ENCODE measurements at places on chromosomes 7 and 10.

- DNase-seq: no peak
Measured at GRCh38 chr7:74197449-74198124, 12.2 kb upstream of the LAT2 start.

GRCh38 chr10:71600849-71601248 is 118.7 kb downstream of the C10orf105 start:
- no peak for DNase-seq

- no peak for DNase-seq
Measured at GRCh38 chr7:157000741-157001653, 9.5 kb downstream of the MNX1 start.

DNA sequence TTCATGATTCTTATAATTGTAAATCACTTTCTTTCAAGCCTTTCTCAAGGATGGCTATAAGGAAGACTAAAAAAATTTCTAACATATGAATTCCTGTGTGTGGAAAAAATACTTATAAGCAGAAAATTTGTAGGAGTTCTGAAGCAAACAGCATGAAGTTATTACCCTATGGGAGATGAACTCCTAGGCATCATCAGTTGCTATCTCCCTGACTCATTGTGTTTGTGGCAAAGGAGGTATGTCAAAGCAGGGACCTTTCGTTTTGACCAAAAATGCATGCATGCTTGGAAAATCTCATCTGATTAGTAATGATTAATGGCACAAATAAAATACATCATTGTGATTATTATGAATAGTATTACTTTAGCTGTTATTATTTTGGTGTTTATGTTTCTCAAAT is 59.4 kb downstream of the CALCR start:
- DNase-seq: no peak

- no peak for DNase-seq
Measured at GRCh38 chr7:44284881-44285541, 40.4 kb downstream of the CAMK2B start.

DNA sequence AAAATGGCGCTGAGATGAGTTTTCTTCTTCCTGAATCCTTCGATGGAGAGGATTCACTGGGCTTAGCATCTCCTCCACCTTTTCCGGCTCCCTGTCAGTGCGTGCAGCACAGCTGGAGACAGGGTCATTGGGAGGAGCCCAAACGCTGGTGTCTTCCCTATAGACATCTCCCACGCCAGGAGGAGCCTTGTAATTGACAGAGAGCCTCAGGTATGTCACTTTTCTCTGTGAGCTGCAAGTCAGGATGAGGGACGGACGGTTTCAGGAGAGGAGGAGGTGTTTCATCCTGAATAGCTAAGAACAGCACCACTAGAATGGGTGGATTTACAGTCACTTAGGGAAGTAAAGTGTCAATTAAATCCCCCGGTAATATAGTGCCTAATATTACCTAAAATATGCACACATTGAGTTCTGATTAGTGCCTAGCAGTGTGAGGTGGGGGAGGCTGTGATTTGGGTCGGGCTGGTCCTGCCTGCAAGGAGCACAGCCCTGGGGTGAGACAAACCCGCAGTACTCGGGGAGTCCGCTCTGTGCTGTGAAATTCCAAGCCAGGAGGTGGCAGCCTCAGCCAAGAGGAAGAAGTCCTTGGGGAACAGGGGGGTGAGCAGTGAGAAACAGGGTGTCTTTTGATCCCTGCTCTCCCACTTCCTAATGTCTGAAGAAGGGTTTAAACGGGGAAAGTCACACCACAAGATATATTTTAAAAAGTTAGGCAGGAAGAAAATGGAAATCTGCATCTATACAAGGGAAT is 28.2 kb downstream of the IL15RA start:
- no peak for DNase-seq

DNA sequence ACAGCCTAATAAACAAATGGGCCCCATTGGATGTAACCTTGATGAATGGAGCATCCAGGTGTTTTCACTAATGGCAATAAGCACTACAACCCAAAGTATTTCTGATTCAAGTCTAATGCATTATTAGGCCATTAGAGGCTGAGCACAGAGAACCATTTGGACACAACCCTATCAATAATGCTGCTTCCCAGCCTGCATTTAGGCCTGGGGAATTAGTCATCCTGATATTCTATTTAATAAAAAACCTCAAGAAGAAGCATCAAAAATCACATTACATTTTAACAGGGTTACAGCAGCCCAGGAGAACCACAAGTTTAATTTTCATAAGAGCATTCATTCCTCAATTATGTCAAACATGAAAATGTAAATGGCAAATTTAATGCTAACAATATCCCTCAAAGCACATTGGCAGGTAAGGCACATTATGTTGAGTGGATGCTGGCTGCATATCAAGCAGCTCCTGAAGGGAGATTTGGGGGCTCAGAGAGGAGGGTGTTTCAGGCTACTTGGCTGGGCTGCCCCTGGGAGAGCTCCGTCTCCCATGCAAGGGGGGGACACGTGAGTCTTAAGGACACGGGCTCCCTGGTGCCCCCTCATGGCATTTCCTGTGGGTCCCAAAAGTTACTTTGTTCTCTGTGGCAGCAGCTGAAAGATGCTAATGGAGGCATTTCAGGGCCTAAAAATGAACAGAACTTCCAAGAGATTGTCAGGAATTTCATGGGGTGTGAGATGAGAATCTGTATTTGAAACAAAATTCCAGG is 143.4 kb downstream of the HERPUD2 start:
- no peak for DNase-seq

DNA sequence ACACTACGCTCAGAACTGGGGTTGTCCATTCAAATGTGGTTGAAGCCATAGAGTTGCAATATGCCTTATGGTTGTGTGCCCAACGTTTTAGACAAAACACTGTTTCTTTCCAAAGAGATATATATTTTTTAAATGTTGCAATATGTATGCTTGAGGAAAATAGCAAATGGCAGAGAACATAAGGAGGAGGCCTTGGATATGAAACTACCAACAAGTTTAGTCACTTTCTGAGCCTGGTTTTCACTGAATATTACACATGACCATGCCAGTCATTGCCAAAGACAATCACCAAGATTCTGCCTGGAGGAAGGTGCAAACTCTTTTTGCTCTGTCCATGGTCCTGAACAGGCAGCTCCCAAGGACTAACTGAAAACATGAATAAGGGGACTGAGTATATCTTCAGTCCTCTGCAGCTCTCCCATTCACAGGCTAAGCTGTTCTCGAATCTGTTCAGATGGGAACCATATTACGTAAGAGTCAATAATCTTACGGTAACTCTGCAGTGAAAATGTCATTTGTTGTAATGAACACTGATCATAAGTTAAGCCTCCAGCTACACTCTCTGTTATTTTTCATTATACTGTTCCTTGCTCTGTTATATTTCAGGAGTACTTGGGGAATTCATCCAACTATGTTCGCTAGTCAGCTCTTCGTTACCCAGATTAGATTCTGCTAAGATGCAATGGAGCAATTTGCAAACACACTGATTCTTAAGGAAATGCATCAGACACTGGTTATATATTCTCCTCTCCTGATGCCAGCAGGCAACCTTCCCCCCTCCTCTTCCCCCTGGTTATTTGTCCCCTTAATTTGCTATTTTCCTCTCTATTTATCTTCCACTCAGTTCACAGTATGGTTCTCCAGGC is 90.7 kb upstream of the C1QL3 start:
- DNase-seq: no peak

DNA sequence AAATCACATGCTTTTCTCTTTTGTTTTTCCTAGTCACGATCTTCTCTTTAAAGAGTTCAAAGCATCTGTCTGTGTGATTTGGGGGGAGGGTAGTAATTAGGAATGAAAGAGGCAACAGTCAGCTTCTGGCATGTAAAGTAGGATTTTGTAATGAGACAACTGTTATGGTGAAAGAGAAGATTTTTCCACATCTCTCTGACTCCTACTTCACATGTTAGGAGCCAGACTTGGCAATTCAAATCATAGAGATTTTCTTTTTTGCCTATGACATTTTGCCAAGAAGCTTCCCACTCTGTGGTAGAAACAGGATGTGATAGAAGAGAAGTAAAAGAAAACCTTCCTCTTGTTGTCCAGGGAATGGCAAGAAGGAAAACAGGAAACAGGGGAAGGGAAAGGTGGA is 38.3 kb upstream of the KLHL7 start:
- no peak for DNase-seq

- no peak for DNase-seq
Measured at GRCh38 chr10:34505338-34505737, 309.8 kb downstream of the PARD3 start.

DNA sequence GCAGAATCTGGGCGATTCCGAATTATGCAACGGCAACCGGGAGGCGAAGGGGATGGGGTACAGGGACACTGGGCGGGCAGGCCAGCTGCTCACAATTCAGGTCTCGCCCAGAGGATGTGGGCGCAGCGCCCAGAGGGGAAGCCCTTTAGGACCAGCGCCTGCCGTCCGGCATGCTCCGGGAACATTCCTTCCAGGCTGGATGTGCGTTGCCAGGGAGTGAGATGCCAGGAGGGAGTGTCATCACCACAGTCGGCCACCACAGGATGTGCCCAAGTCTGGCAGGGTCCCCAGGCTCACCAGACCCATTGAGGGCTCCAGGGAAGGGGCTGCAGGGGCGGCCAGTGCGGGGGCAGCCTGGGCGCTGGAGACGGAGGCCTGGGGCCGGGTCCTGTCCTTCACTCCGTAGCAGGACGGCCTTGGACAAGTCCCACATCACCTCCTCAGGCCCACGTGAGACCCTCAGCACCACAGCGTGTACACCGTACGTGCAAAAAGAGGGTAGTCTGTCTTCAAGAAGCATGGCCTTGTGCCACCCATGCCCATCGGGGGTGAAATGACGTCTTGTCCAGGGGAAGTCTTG is 63.9 kb downstream of the FOXL3 start:
- no peak for DNase-seq

GRCh38 chr10:52215745-52216361 is 98.2 kb upstream of the DKK1 start:
- peak; percentile 35 for DNase-seq

- DNase-seq: no peak
Measured at GRCh38 chr10:26939290-26939961, 78.7 kb upstream of the ABI1 start.

GRCh38 chr7:110387689-110388088 is 703.2 kb upstream of the LRRN3 start:
- no peak for DNase-seq

- DNase-seq: no peak
Measured at GRCh38 chr7:37853468-37853867, 5.1 kb downstream of the NME8 start.

DNA sequence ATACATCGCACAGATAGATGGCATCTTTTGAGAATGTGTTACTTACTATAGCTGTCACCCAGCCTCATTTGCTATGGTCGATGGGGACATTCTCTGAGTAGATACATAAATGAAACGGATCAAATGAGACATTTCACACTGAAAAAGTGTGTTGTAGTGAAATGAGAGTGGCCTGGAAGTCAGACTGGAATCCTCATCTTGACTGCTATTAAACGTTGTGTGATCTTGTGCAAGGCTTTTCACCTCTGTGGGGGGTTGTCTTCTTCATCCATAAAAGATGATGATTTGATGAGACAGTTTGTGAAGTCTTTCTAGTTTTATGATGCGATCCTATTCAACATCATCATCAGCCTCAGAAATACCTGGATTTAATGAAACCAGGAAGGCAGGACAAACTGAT is 155.4 kb upstream of the MYO3A start:
- DNase-seq: no peak

DNA sequence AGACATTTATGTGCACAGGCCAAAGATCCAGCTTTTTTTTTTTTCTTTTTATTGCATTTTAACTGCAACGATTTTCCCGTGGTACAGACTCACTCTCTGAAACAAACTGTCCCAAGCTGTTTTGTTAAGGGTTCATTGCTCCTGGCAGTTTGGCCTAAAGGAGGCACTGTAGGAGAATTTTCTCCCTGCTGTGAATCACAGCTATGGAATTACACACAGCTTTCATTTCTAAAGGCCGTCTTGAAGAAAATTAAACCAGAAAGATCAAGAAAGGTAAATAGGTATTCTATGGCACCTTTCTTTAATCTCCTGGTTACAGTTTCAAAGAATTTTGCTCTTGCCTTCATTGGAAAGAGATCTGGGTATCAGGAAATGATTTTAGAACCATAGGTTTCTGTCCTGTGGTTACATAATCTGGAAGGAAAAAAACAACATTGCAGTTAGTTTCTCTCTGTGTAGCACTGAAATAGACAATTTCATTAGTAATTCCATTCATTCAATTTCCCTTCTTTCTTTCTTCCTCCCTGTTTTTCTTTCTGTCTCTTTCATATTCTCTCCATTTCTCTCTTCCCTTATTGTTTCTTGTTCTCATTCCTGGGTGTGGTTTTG is 51.2 kb downstream of the PDK4 start:
- no peak for DNase-seq

DNA sequence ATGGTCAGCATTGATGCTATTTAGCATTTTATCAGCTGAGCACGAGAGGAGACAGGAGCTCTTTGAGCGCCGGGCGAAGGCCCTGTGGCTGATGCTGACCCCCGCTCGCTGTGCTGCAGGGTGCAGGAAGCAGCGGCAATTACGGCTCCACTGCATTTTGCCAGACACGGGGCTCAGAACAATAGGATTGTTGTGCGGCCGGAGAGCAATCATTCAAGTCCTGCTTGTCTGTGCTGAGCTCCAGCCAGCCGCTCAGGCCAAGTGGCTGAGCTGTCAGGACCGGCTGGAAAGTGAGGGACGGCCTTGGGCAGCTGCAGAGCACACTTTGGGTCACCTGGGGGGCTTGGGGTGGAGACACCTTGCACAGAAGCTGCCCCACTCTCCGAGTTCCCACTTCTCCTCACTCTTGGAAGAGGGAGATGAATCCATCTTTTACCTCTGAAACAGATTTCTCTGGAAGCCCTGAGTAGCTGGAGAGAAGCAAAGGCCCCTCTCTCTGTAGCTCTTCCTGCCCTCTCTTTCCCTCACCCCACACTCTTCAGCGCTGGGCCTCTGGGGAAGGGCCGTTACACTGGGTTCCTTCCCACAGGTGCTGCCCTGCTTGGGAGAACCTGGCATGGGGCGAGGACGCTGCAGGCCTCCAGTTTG is 17.3 kb upstream of the ADARB2 start:
- DNase-seq: no peak

GRCh38 chr7:102004848-102005247 is 187.4 kb downstream of the CUX1 start:
- DNase-seq: no peak

DNA sequence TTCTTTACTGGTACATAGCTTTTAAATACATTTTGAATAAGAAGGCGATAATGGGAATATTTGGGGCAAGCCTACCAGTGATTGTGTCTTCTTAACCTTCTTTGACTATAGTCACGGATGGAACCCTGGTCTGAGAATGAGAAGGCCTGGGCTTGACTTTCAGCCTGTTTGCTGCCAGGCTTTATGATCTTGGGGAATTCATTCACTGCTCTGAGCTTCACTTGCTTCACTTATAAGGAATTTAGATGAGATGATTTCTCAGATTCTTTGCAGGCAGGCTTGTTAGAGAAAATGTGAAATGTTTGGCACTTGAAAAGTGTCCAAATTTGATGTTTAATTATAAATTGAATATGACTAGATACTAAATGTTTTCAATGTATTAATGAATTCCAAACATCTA is 42.5 kb downstream of the NUP205 start:
- no peak for DNase-seq

- no peak for DNase-seq
Measured at GRCh38 chr7:140672382-140673062, at the start of gene ADCK2. Gene ADCK2, plus strand, starts transcription at chr7:140672945. Its CDS starts 386 bp downstream, at chr7:140673331.

Data from GM12864 (cell line).